Right cardiac atrium (tissue), 5 donors: ENCODE measurements at places on chromosomes 11 and 22.
A peak's percentile ranks its signal among the peaks of the same experiment; 100 is the strongest.

GRCh38 chr11:71098776-71099175, 153.6 kb downstream of the SHANK2 start:
- DNase-seq: no peak

DNA sequence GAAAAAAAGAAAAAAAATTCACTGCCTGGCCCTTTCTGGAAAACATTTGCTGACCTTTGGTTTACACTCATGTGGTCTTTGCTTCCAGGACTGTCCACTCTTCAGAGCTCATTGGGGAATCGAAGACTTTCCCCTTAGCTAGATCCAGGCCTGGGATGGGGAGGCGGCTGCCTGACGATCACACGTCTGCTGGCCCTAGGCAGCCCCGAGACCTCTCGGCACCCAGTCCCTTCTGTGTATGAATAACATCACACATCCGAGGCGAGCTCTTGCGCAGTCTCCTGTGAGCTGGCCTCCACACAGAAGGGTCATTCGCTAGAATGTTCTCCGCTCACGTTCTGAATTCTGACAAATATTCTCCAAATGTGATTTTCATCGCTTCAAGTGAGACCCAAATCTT, 25.7 kb upstream of the GAL start:
- no peak for DNase-seq

GRCh38 chr11:11444804-11445131, 91.7 kb upstream of the CSNK2A3 start:
- no peak for DNase-seq

DNA sequence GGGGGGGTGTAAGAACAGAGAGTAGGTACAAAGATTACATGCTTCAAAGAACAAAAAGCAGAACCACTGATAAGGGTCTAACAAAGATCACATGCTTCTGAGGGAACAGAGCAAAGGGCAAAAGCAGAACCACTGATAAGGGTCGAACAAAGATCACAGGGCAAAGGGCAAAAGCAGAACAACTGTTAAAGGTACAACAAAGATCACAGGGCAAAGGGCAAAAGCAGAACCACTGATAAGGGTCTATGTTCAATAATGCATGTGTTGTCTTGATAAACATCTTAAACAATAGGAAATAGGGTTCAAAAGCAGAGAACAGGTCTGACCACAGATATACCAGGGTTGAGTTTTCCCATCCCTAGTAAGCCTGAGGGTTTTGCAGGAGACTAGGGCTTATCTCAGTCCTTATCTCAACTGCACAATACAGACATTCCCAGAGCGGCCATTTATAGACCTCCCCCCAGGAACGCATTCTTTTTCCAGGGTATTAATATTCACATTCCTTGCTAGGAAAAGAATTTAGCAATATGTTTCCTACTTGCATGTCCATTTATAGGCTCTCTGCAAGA, 81.9 kb upstream of the PGR start:
- no peak for DNase-seq

- DNase-seq: peak; percentile 91
Measured at GRCh38 chr11:12556788-12557384, 117.3 kb upstream of the TEAD1 start.

DNA sequence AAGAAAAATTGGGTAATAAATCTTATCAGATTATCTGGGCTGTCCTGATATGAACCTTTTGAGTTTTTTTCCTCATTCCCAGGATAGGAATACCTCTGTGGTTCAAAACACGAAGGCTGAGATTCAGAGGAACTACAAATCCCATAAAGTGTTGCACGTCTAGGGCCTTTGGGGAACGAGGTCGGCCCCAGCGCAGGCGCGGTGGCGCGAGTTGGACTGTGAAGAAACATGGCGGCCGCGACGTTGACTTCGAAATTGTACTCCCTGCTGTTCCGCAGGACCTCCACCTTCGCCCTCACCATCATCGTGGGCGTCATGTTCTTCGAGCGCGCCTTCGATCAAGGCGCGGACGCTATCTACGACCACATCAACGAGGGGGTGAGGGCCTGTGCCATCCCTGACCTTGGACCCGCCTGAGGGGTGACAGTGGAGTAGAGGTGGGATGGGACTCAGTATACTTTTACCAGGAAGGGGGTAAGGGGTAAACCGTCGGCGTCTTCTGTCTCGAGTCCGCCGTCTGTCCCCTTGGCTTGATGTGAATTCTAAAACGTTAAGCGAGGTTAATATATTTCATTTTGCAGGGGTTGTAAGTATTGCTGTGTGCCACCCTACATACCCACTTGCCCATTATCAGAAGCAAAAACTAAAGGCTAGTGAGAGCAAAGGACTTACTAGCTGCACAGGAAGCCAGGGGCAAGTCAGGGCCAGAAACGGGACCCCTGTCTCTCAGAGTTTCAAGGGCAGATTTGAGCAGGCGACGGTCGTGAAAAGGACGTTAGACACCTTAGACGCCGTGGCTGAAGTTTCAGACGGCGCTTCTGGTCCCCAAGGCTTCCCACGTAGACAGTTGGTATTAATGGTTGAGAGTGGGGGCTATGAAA, at the start of gene UQCR10:
UQCR10 (plus strand) TSS at position 199 of the 881 bp plus-strand sequence; CDS start at position 229, 30 bp downstream.
- DNase-seq: peak; percentile 98

DNA sequence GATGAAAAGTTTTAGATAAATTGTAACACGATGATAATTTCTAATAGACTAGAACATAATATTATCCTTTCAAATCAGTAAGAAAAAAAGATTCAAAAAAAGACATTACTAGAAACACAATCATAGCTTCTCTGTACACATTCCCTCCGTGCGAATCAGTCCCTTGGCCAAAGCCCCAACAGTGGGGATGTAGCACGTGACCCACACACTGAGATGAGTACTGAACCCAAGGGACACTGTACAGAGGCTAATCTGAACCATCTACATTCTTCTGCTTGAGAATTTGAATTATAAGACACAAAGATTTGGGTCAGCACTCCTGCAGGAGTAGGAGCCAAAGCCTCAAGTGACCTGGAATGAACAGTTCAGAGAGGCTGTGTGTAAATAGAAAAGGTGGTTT, 353.7 kb downstream of the INSC start:
- DNase-seq: no peak

GRCh38 chr11:68014157-68014946, 4.2 kb downstream of the ALDH3B1 start:
- DNase-seq: peak; percentile 77

GRCh38 chr11:3215346-3216026, 3.1 kb downstream of the MRGPRG start:
- DNase-seq: no peak

DNA sequence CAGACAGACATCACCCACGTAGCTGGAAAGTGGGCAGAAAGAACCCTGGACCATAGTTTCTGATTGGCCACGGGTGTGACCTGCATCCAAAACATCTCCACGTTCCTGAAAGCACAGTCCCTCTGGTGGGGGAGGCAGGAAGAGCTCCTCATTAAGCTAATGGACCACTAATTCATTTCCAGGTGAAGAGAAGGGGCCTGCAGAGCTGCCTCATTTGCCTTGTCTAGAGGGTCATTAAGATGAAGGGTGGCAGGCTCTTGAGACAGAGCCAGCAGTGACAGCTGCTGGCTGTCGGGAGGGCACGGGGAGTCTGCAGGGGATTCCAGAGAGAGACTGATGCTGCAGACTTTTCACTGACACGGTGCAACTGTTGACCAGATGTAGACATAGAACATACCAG, 149.6 kb upstream of the OPCML start:
- no peak for DNase-seq

DNA sequence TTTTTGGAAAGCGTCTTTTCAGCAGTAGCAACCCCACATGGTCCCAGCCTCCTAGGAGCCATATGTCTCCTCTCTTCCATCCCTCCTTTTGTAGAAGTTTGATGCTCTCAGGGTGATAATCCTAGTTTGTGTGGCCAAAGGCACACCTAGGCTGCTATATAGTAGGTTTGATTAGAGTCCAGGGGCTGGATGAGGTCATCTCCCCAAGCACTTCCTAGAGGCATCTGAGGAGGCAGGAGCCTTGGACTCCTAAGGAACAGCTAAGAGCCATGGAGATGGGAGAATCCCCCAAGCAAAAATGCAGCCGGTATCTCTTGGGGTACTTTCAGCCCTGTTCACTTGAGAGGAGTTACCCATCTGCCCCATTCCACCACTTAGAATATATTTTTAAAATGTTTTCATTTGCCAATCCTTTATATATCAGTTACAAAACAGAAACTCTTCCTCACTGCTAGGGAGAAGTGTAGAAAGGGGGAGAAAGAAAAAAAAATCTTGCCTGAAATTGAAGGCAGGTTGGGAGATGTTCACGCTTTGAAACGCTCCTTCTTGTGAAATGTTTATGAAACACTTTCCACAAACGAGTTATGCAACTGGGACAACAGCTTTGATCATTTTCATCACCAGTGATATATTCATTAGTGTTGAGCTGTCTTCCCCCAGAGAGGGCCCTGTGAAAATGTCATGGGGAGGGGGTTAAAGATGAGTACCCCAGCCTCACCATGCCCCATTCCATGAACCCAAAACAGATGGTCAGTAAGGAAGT, 31.9 kb upstream of the TLCD5 start:
- no peak for DNase-seq

DNA sequence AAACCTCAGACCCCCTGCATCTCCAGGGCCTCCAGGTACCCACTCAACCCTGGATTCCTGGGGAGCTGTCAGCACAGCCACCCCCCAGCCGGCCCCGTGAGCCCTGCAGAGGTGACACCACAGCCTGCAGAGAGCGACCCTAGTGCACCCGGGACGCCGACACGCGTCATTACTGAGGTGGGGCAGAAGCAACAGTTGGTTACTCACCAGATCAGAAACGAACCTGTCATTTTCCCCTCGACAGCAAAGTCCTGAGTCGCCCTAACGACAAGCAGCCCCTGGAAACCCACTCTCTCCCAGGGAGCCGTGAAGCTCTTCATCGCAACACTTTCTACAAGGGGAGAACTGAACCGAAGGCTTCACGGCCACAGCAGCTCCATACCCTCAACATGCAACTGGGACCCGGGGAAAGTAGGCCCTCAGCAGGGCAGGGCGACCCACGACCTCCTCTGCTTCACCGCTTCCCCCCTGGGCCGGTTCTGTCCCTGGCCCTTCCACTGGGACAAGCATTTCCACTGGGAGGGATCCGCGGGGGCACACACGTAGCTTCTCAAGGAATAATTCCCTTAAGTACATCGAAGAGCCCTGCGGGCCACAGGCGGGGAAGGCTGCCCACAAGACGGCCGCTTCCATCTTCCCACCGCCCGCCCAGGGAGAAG, 1.6 kb downstream of the BRD1 start:
- no peak for DNase-seq

DNA sequence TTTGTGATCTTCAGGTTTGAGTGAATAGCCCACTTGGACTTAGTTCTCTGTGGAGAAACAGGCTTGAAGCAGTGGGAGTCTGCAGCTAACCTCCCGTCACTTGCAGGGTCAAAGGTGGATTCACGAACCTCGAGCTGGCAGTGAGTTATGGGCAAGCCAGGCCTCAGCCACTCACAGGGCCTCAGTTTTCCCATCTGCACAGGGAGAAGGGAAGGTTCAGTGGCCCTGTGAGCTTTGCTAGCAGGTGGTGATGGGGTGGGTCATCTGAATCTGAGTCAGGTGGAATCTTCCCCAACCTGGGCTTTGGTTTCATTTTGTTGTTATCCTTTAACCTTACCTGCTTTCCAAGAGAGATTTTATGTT, 86.6 kb upstream of the GRIK4 start:
- no peak for DNase-seq

GRCh38 chr22:26057731-26058130, 111.5 kb upstream of the SEZ6L start:
- no peak for DNase-seq
